AG04450 (cell line): ENCODE measurements at places on chromosomes 6 and 20.

DNA sequence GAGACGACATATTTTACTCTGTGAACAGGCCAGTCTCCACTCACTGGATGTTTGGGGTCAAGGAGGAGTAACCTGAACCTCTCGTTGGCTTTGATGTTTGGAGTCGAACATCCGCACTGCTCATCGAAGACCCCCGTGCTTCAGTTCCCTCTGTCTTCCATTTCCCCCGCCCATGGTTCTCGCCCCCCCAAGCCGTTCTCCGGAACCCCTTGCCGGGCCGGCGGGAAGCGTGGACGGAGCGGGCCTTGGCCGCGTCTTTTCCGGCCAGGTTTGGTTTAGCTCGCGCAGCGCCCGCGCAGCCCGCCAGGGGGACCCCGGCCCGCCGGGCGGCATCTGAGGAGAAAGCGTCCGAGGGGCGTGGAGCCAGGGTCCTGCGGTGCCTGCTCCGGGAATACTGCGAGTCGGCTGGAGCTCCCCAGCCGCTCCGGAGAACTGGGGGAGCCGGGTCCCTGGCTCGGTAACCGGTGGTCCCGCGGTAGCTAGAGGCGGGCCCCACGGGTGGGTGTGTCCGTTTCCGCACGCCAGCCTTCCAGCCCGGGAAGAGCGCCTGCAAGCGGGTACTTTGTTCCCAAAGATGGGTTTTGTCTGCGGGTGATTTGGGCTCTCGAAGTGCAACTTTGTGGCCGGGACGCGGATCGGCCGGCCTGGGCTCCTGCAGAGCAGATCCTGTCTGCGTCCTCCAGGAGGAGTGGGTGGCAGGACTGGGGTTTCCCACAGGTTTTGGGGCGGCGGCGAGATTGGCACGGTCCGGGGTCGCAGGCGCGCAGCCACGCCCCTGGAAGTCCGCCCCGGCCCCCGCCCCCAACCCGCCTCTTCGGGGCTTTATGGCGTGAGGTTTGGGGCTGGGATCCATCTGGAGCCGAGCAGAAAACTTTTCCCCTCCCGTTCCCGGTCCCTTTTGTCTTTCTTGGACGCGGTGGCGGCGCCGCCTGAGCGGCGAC is at the start of gene TMEM200A:
Gene TMEM200A (plus strand): TSS at position 852 of the 941 bp plus-strand sequence. CDS start 74,406 bp downstream, outside the sequence.
- peak; percentile 48 for DNase-seq

DNA sequence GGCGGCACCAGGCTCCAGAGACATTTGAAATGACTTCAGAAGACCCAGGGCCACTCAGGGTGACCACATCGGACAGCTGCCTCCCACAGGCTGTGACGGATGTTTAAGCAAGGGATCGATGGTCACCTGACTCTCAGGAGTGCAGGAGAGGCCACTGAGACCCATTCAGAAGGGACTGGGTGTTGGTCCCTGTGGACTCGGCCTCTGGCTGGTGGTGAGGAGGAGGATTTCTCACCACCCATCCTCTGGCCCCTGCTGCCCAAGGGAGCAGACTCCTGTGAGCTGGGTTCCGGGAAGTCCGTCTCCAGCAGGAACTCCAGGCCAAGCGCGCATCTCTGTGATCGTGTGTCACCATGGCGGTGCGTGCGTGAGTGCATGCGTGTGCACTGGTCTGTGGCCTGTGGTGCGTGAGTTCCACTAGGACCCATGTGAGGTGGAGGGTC is 25.5 kb downstream of the NPEPL1 start:
- DNase-seq = no peak

DNA sequence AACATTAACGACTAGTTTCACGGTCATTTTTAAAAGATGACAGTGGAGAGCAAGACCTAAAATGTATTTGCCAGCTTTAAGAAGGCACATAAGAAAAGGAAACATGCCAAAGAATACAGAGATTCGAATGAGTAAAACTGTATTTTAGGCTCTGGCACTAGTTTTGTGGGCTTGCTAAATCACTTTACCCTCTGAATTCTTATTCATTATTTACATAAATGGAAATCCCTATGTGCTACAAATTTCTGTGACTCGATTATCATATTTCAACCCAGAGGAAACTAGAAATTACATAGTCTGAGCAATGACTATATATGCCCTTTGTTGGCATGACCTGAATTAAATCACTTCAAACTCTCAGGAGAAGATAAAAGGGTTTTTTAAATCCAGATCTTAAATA is 441.7 kb upstream of the RNF217 start:
- no peak for DNase-seq

GRCh38 chr6:21597801-21598673 is 4.5 kb downstream of the SOX4 start:
- DNase-seq = no peak

DNA sequence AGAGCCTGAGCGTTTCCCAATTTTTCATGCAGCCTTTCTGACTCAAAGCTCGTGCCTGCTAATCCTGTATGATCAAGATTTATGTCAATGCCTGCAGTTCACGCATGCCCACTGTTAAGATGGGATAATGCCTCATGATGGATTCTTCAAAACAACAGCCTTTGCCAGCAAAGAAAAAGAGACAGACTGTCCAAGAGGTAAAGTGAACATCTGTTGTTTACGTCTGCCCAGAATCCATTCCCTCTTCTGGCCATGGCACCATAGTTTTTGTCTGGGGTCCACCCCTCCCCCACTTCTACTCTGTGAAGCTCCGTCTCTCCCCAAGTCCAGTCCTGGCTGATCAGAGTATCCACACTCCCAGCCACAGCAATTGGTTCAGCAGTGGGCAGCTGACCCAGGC is 91.9 kb upstream of the EYA2 start:
- DNase-seq = no peak

GRCh38 chr6:138856654-138857053 is 60.8 kb downstream of the ECT2L start:
- DNase-seq = no peak

DNA sequence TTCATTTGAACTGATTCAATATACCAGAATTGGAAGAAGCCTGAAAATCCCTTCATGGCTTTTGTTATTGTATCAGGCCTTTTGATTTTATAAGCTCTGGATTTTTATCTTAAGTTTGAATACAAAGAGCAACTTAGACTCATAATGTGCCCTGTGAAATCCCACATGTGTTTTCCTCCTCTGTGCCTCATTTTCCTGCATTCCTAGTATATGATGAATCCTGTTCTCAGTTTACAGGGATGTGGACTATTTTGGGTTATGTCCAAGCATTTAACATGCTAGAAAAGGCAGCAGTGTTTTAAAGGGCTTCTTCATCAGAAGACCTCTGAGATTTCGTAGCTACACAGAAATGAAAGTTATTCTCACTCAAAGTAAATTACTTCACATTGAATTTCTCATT is 455.0 kb downstream of the RFPL4B start:
- DNase-seq = peak; percentile 84

GRCh38 chr20:9926007-9926406 is 87.1 kb upstream of the PAK5 start:
- no peak for DNase-seq

GRCh38 chr6:125611573-125612344 is 137.7 kb upstream of the HEY2 start:
- DNase-seq = no peak

GRCh38 chr20:50192364-50193198 is 2.0 kb downstream of the CEBPB start:
- DNase-seq = peak; percentile 71

- DNase-seq = no peak
Measured at GRCh38 chr20:61192337-61192950, 59.6 kb upstream of the CDH4 start.

GRCh38 chr6:5139828-5140771 is 55.0 kb downstream of the PPP1R3G start:
- DNase-seq = no peak

- no peak for DNase-seq
Measured at GRCh38 chr6:13101985-13102384, 226.4 kb downstream of the TBC1D7 start.

GRCh38 chr6:17601386-17601703 is 1.2 kb downstream of the FAM8A1 start:
- no peak for DNase-seq

- DNase-seq = no peak
Measured at GRCh38 chr20:3739054-3739925, 6.8 kb downstream of the HSPA12B start.

GRCh38 chr6:48315051-48315719 is 204.2 kb upstream of the PTCHD4 start:
- DNase-seq = no peak

GRCh38 chr6:150685860-150686259 is 86.2 kb downstream of the PLEKHG1 start:
- DNase-seq = no peak

GRCh38 chr20:49278818-49279676 is 1.2 kb upstream of the ZNFX1 start:
- no peak for DNase-seq
